ENCODE measurements at places on chromosomes 7 and 10.

- no peak for DNase-seq
Measured at GRCh38 chr7:11648980-11649379, 183.0 kb downstream of the THSD7A start.

DNA sequence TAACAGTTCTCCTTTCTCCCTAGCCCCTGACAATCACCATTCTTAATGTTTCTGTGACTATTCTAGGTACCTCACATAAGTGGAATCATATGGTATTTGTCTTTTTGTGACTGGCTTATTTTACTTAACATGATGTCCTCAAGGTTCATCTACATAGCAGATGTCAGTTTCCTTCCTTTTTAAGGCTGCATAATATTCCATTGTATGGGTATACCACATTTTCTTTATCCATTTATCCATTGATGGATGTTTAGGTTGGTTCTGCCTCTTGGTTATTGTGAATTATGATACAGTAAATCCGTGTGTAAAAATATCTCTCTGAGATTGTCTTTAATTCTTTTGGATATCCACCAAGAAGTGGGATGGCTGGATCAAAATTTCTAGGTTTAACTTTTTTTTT lies 13.2 kb downstream of the BBS9 start:
- no peak for DNase-seq

- DNase-seq = no peak
Measured at GRCh38 chr7:80410081-80410480, 101.8 kb downstream of the GNAT3 start.

DNA sequence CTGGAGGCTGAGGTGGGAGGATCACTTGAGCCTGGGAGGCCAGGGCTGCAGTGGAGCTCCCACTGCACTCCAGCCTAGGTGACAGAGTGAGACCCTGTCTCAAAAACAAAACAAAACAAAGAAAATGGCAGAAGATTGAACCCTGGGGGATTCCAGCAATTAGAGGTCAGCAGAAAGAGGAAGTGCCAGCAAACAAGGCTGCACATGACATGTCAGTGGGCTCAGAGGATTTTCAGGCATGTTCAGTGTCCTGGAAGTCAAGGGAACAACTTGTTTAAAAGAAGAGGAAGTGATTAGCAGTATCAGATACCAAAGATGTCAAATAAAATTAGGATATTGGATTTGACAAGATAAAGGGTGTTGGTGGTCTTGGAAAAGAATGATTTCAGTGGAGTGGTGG lies 32.3 kb downstream of the RAB18 start:
- no peak for DNase-seq

- no peak for DNase-seq
Measured at GRCh38 chr7:103843689-103844480, 145.6 kb downstream of the RELN start.

- DNase-seq = no peak
Measured at GRCh38 chr7:36304099-36304425, 85.6 kb upstream of the ANLN start.

DNA sequence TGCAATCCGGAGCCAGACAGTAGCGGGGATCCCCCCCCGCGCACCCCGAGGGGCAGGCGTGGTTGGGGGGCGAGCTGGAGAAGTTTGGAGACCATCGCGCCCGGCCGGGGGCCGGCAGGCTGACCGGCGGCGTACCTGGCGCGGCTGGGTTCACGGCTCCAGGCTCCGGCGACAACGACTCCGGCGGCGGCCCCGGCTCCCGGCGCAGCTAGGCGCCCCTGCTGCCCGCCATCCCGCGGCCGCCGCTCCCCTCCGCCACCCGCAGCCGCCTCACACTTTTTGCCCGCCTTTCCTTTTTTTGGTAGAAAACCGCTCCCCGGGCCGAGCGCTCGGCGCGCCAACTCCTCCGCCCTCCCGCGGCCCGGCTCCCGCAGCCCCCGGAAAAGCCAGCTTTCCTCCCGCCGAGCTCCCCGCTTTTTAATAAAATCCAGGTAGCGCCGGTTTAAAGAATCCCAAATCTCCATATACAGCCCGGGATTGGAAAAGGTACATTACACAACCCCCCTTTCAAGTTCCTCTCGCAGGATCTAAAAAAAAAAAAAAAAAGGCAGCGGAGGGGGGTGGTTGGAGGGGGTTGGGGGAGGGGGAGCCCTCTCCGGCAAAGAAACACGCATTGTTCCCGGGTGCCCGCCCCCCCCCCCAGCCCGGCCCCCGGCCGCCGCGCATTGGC lies at the start of gene TNRC18:
Gene TNRC18, minus strand, starts transcription at position 529 of the 670 bp plus-strand sequence. CDS start 2,588 bp downstream, outside the sequence.
- no peak for DNase-seq

DNA sequence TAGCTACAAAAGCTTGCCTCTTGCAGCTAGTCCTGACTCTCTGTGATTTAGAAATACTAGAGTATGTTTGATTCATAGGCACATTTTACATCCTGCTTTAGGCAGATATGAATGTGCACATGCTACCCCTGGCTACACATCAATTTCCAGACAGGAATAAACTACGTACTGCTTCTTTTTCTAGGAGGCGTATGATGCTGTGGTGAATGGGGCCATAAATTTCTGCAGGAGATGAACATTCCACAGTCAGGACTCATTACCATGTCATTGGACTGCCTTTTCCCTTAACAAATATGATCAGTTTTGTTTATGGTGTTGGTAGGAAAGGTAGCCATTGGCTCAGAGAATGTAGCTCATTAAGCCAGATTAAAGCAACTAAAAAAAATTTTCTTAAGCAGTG lies 50.1 kb upstream of the IFRD1 start:
- DNase-seq = no peak

DNA sequence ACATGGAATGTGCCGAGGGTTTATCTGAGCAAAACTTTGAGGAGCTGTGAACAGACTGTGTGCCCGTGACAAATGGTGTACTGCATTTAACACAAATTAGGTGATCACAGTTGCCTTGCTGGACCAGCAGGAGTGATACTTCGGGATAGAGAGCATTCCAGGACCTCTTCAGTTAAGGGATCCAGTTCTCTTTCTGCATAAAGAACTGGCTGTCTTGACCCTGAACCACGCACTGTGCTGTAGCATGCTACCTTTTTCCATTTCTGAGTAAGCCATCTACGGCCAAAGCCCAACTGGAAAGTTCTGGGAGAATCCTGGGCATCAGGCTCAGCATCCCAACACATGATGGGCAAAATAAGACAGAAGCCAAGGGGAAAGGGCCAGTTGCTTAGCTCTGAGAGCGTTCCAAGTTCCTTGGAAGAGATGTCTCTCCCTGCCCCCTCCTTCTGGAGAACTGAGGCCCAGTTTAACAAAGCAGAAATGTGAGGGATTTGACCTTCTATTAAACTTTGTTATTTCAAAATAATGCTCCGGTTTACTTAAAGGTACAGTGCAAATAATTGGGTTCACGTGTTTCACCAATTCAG lies 37.9 kb upstream of the ADD3 start:
- DNase-seq = no peak

DNA sequence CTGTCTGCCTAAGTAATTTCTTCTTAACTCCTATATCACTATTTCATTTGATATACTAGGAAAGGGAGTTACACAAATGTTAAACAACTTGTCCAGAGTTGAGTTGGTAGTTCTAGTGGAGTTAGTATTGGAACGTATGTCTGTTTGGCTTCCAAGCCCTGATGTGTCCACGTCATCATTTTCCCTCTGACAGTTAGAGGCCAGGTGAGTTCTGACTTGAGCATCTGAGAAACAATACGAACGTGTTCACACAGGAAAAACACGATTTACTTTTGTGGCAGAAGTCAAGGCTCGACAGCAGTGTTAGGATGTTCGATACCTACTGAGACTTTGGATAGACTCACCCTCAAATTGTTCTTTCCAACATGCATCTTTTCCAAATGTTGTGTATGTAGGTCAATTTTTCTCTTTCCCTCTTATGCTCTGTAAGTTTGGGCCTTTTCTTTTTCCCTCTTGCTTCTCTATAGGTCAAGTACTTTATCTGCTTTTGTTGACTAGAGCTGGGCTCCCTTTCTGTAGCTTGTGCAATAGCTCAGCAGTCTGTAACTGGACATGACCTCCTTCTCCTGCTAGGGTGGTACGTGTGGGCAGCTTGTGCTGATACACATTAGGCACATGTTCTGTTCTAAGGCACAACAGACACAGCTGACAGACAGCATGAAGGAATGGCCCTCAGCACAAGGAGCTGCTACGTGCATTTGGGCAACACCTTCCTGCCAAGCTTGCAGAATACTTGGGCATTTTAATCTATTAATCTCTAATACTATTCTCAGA lies 222.9 kb downstream of the PTEN start:
- no peak for DNase-seq

DNA sequence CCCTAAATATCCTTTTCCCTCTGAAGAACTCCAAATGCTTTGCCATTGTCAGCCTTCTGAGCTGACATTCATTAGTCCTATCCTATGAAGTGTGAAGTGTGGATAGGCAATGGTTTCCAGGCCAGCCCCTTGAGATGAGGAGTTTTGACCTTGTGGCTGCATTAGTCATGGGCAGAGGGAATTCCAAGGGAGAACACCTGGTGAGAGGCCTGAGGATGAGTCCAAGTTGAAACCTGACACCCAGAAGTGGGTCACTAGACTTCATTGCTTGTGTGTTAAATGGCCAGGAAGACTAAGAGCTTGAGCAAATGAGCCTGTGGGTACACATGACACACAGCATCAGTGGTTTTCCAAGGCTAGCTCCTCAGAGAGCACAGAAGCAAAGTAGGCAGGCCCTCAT lies 260.8 kb downstream of the SKAP2 start:
- DNase-seq = peak; percentile 93

- DNase-seq = no peak
Measured at GRCh38 chr10:13831711-13832141, 245.0 kb downstream of the PRPF18 start.

DNA sequence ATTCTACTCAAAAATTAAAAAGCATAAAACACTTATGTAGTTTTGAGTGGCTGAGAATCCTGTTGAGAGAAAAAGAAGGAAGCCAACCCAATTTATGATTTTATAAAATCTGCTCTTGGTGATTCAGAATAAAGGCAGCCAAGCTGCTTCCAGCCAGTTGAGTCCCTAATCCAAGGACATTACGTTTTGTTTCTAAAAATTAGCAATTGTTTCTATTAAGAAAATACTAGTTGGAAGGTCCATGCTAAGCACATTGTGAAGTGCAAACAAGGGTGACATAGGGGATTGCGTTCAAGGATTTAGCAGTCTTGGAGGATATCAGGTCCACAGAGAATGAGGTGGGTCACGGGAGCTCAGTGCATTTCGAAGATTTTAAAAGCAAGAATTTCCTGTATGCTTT lies 987.7 kb downstream of the TYW1 start:
- no peak for DNase-seq

GRCh38 chr10:6726924-6727323 lies 146.8 kb upstream of the PRKCQ start:
- no peak for DNase-seq

DNA sequence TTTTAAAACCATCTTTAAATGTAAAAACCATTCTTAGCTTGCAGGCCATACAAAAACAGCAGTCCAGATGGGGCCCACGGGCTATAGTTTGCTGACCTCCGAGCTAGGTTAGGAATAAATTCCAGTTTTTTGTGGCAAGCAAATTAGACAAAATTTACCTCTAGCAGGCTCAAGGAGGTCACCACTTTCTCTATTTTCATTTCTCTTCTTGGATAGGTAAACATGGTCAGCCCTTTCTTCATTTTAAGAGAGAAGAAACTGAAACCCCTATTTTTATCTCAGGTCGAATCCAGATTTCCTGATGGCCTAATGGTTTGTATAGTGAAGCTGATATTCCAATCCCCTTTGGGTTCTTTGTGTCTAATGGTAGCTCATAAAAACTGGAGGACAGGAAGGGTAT lies 10.7 kb downstream of the IKZF5 start:
- DNase-seq = no peak

- no peak for DNase-seq
Measured at GRCh38 chr7:134334408-134334807, 17.7 kb upstream of the SLC35B4 start.

DNA sequence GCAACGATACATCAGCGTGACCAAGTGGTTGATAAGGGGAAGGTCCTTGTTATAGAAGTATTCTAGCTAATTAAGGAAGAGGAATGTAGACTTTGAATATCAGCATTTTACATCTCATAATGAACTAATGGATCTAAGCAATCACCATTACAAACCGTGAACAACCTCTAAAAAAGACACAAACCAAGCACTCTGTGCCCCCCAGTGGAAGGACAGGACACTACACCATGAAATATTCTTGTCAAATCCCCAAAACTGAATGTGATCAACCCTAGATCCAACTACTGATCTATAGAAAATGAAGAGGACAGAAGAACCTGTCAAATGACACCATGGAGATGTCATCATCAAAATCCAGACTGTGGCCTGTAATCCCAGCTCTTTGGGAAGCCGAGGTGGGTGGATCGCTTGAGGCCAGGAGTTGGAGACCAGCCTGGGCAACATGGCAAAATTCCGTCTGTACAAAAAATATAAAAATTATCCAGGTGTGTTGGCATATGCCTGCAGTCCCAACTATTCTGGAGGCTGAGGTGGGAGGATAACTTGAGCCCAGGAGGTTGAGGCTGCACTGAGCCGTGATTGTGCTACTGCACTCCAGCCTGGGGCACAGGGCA lies 111.3 kb upstream of the CARD11 start:
- DNase-seq = peak; percentile 43

DNA sequence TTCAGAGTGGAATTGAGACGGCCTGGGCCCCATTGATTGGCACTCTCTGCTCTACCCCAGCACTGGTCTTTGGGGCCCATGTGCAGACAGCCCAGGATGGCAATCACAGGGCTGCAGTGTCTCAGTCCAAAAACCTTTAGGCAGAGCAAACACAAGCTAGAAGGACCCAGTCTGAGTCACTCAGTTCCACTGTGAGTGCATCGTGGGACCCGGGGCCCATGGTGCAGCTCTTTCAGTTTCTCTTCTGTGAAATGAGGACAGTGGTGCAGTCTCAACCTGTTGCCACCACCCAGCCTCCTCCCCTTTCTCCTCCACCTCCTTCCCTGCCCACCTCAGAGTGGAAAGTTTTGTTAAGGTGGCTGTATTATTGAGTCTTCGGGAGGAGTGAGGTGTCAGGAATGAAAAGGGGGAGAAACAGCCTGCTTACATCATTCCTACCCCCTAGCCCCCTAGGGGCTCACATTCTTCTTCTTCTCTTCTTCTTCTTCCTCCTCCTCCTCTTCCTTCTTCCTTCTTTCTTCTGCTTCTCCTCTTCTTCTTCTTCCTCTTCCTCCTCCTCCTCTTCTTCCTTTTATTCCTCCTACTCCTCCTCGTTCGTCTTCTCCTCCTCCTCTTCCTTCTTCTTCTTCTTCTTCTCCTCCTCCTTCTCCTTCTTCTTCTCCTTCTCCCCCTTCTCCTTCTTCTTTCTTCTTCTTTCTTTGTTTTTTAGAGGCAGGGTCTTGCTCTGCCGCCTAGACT lies 19.5 kb upstream of the CARD11 start:
- DNase-seq = no peak

GRCh38 chr7:121195874-121196273 lies 132.9 kb upstream of the WNT16 start:
- DNase-seq = no peak

DNA sequence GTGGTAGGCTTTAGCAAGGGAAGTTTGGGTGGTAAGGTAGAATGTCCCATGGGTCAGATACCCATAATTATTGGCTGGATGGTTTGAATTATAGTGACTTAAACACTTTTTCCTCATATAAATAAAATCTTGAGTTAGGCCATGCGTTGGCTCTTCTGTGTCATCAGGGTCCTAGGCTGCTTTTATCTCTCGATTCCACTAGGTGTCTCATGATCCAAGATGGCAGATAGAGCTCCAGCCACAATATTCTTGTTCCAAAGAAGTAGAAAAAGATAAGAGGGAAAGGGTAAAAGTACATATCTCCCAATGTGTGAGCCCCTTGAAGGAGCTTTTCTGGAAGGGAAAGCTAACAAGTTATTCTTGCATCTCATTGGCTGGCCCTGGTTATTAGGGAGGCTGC lies 144.7 kb downstream of the GRK5 start:
- no peak for DNase-seq

GRCh38 chr7:37113661-37114355 lies 334.9 kb downstream of the ELMO1 start:
- DNase-seq = no peak
